ENCODE measurements at places on chromosomes 2 and 18. TPM values are rescaled to one million over a fixed set of nuclear protein-coding genes. Genes with fewer than 3 reads are reported as not detected.

MTA3 gene
- 23.6 TPM for total RNA-seq

ABCG8 gene
- not detected for total RNA-seq

GPC1 gene
- total RNA-seq = 40.2 TPM

CHRND gene
- not detected for total RNA-seq

GRP gene
- not detected for total RNA-seq

GNAL gene
- total RNA-seq = 0.12 TPM

Data from smooth muscle cell of the coronary artery (primary cell).